ENCODE measurements at places on chromosomes 3 and 15. TPM values are rescaled to one million over a fixed set of nuclear protein-coding genes. Genes with fewer than 3 reads are reported as not detected.

The CERS3 gene
- total RNA-seq, result not detected

The SKOR1 gene
- total RNA-seq, result 0.07 TPM

The DET1 gene
- 7.6 TPM for total RNA-seq

GRCh38 chr3:31105011-31105410 lies 210.6 kb upstream of the GADL1 start:
- no peak for DNase-seq

The FOXL2NB gene
- total RNA-seq, result not detected

GRCh38 chr3:41301548-41301947 lies 102.2 kb downstream of the CTNNB1 start:
- no peak for DNase-seq

- no peak for DNase-seq
Observed at GRCh38 chr15:101498076-101498716, 8.7 kb upstream of the PCSK6 start.

DNA sequence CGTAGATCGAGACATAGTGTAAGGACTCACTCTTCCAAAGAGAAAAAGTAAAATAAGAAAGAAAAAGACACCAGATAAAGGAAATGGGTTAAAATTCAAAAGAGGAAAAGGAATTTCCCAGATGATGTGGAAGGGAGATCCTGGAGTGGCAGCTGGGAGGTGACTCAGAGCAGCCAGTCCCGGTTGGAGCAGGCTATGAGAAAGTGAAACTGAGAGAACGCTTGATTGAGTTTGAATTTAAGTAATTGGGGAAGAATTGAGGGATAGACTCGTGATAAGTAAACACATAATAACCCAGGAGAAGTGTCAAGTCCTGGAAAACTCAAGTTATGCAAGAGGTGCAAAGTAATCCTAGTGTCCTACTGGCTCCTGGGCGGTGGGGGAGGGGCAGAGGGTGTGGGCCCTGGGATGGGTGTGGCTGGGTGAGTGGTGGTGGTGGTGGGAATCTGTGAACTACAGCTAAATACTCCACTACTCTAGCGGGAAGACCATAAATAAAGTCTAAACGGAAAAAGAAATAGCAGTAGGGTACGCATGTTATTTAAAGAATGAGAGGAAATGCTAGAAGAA lies 1.2 kb downstream of the PRR20G start:
- DNase-seq, result no peak

- no peak for DNase-seq
Observed at GRCh38 chr3:36674816-36675215, 89.5 kb downstream of the DCLK3 start.

DNA sequence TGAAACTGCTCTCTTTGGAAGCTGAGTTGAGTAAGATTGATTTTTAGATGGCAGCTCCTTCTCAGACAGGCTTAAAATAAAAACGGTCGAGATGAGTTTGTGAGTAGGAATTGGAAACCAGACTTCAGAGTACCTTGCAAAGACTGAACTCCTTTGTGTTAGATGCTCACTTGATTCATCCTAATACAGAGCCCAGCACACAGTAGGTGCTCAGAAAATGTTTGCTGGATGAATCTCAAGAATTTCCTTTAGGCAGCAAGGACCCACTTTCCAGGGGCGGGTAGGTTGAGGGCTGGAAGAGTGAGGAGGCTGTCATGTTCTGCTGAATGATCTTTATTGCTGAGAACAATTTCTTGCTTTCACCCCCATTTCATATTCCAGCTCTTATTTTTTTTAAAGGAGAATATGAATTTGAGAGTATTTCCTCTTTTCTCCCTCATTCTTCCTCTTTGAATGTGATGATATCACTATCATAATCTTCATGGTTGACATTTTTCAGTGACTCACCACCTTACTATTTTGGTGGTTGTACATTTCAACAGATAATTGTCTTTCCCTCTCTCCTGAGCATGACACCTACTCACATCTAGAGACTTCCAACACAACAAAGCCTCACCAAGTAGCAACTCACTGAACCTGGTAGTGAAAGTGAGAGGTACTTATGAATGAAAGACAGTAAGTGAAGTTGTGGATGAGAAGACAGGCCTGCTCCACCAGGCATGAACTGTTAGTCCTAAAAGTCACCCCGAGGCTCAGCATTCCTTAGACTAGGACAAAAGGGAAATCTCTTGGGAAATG lies 113.3 kb downstream of the PDCD6IP start:
- no peak for DNase-seq

The TMC3 gene
- not detected for total RNA-seq

Measured in left ventricle myocardium superior (tissue), 1 donor.